Gastroesophageal sphincter (tissue), 4 donors: ENCODE measurements at places on chromosomes 3 and 15.

DNA sequence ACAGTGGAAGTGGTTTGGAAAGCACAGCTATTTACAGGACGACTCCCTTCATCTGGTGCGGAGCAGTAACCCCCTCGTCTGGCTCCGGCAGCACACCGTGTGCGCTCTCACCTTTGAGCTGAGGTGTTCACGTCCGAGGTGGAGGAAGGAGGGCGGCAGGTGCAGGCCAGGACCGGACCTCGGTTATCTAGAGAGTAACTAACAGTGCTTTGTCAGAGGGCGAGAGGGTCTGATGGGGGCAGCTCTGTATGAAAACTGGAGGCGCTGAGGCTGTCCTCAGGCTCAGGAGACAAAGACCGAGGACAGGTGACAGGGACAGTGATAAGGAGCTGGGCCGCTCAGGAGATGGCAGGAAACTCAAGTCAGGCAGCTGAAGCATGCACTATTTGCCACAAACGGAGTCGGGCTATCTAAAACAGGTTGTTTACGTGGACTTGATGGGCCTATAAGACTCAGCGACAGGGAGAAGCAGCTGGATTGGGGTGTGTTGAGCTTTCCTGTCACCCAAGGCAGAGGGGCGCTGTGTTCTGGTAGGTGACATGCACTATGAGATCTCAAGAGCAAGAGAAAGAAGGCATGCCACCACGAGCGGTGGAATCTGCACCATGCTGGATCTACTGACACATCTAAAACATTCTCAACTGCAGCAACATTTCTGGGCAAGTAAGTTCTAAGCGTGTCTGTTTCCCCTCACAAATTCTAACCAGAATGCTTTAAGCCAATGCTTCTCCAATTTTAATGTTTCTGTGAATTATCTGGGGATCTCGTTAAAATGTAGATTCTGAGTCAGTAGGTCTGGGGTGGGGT is 155.2 kb downstream of the XXYLT1 start:
- no peaks in the 10 kb centered on the region for H3K27me3 ChIP-seq
- no peak overlapping the region for H3K27ac ChIP-seq
- no peaks in the 10 kb centered on the region for H3K4me1 ChIP-seq
- no peak for ATAC-seq

DNA sequence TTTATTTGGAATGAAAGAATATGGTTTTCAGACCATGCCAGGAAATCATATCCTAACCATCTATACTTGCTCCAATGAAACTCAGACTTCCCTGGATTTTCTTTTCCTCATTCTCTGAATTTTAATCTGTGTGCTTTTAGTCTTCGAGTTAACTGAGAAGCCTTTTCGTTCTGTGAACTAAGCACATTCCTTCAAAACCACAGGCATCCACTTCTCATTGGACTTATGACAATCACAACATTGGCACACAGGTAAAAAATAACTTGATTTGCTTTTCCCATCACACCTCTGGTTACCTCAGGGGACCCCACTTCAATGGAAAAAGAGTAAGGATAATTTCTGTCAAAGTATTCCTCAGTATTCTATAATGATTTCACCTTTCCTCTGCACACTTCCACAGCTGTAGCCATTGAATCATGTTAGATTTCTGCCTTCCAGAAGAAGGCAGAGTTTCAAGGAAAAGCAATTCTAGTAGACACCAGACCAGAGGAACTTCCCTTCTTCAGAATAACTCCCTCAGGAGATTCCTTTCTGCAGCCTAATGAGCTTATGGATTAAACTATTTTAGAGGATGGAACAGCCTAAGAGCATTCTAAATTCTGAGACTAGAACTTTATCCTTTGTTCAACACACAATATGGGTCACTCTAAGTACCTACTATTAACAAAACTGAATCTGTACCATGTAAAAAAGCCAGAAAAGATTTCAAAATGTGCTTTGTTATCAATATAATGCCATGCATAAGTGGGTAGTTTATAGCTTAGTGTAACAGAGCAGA is 15.9 kb downstream of the COMMD2 start:
- H3K4me1 ChIP-seq: no peaks in the 10 kb centered on the region
- H3K4me3 ChIP-seq: no peak overlapping the region
- H3K27me3 ChIP-seq: no peaks in the 10 kb centered on the region
- H3K36me3 ChIP-seq: no peaks in the 10 kb centered on the region
- no peak for ATAC-seq
- no peak overlapping the region for H3K27ac ChIP-seq

- peak within 1 kb of the TSS; percentile 85 for H3K27ac ChIP-seq
- peaks cover 14% of the 10 kb centered on the region for H3K4me1 ChIP-seq
- H3K27me3 ChIP-seq: no peaks in the 10 kb centered on the region
- H3K4me3 ChIP-seq: peak within 1 kb of the TSS; percentile 63
- peak; percentile 72 for ATAC-seq
These were observed at the start of gene CCDC80 for GRCh38 chr3:112640930-112641801. Gene CCDC80 (minus strand): TSS chr3:112641143. CDS start chr3:112639905, 1,238 bp downstream.

GRCh38 chr3:155658671-155659261 is 86.1 kb downstream of the PLCH1 start:
- H3K27ac ChIP-seq: no peak overlapping the region
- H3K4me1 ChIP-seq: no peaks in the 10 kb centered on the region
- no peaks in the 10 kb centered on the region for H3K27me3 ChIP-seq
- no peak overlapping the region for H3K4me3 ChIP-seq
- H3K36me3 ChIP-seq: no peaks in the 10 kb centered on the region

DNA sequence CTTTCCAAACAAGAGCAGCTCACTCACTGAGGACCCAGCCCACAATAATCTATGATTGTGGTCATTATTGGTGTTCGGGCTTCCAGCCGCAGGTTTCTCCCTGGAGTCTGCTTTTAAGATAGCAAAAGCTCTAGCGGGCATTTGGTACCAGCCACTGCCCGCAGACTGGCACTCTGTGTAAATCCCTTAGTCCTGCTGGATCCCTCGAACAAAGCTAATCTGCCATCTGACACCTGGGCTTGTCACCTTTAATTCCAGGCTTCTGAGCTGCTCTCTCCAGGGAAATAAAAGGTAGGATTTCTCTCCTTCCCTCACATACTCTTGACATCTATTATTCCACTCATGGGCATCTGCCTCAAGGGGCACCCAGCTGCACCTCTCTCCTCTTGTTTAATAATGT is 158.7 kb downstream of the PDCD6IP start:
- H3K27me3 ChIP-seq: no peaks in the 10 kb centered on the region
- no peaks in the 10 kb centered on the region for H3K4me1 ChIP-seq
- no peaks in the 10 kb centered on the region for H3K36me3 ChIP-seq
- no peak overlapping the region for H3K27ac ChIP-seq
- ATAC-seq: no peak

- H3K36me3 ChIP-seq: peaks cover 16% of the 10 kb centered on the region
- peaks cover 9% of the 10 kb centered on the region for H3K4me1 ChIP-seq
- peak overlapping the region; percentile 83 for H3K27ac ChIP-seq
- no peaks in the 10 kb centered on the region for H3K27me3 ChIP-seq
These were observed 31.5 kb upstream of the RPS17 start for GRCh38 chr15:82571722-82572222.

DNA sequence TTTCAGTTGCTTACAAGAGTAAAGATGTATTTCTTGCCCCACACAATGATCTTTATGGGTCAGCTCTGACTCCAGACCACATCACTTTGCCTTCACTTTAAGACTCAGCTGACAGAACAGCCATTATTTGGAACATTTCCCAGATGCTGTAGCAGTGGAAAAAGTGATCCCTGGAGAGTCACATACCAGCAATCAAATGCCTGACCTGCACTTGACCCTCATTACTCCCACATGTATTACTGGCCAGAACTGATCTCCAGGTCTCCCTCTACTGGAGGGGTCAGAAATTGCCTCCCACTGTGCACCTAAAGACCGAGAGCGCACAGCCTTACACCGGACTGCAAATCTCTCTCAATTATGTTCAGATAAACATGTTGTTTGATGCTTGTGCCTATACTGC is 88.6 kb upstream of the ZNF385D start:
- no peaks in the 10 kb centered on the region for H3K36me3 ChIP-seq
- no peaks in the 10 kb centered on the region for H3K27me3 ChIP-seq
- no peak overlapping the region for H3K27ac ChIP-seq
- no peaks in the 10 kb centered on the region for H3K4me1 ChIP-seq

GRCh38 chr3:151196434-151196833 is 6.6 kb downstream of the GPR171 start:
- no peaks in the 10 kb centered on the region for H3K36me3 ChIP-seq
- H3K4me3 ChIP-seq: no peak overlapping the region
- ATAC-seq: no peak
- no peak overlapping the region for H3K27ac ChIP-seq

GRCh38 chr3:62187022-62187431 is 186.3 kb downstream of the FEZF2 start:
- peaks cover 11% of the 10 kb centered on the region for H3K36me3 ChIP-seq
- H3K27ac ChIP-seq: no peak overlapping the region
- no peak overlapping the region for H3K4me3 ChIP-seq
- peak; percentile 24 for ATAC-seq
- peaks cover 19% of the 10 kb centered on the region for H3K4me1 ChIP-seq

- ATAC-seq: no peak
- no peaks in the 10 kb centered on the region for H3K27me3 ChIP-seq
- H3K36me3 ChIP-seq: no peaks in the 10 kb centered on the region
- no peak overlapping the region for H3K4me3 ChIP-seq
- no peak overlapping the region for H3K27ac ChIP-seq
- H3K4me1 ChIP-seq: no peaks in the 10 kb centered on the region
These were observed 737.7 kb upstream of the ALCAM start for GRCh38 chr3:104629038-104629437.

DNA sequence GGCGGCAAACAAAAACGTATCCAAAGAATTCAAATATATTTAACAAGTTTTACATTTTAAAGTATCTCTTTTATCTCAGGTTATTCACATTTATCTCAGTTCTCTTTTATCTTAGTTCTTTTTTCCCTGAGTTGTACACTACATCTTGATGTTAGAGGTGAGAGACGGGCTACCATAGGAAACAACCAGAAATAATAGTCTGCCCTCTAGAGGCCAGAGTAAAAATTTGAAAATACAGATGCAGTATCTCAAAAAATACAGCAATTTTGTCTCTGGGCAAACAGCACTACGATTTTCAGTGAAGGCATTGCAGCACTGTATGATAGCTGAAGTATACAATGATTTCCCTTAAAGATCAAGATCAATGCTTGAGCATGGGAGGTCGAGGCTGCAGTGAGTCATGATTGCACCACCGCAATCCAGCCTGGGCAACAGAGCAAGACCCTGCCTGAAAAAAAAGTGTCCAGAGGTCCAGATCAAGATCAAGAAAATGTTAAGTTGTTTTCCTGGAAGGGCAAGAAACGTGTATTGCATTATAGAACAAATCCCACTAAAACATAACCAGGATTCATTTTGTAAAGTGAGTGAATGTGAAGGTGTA is 82.6 kb upstream of the ATP11B start:
- peaks cover 9% of the 10 kb centered on the region for H3K27me3 ChIP-seq
- no peak overlapping the region for H3K27ac ChIP-seq
- no peak overlapping the region for H3K4me3 ChIP-seq
- H3K4me1 ChIP-seq: no peaks in the 10 kb centered on the region

- no peak overlapping the region for H3K27ac ChIP-seq
- no peak overlapping the region for H3K4me3 ChIP-seq
- H3K4me1 ChIP-seq: no peaks in the 10 kb centered on the region
- peaks cover 58% of the 10 kb centered on the region for H3K27me3 ChIP-seq
- no peaks in the 10 kb centered on the region for H3K36me3 ChIP-seq
- ATAC-seq: no peak
These were observed 117.3 kb upstream of the PRR20G start for GRCh38 chr3:127405010-127405598.

- no peaks in the 10 kb centered on the region for H3K4me1 ChIP-seq
- no peaks in the 10 kb centered on the region for H3K36me3 ChIP-seq
- H3K27me3 ChIP-seq: no peaks in the 10 kb centered on the region
These were observed 84.9 kb downstream of the NECTIN3 start for GRCh38 chr3:111156517-111156916.

DNA sequence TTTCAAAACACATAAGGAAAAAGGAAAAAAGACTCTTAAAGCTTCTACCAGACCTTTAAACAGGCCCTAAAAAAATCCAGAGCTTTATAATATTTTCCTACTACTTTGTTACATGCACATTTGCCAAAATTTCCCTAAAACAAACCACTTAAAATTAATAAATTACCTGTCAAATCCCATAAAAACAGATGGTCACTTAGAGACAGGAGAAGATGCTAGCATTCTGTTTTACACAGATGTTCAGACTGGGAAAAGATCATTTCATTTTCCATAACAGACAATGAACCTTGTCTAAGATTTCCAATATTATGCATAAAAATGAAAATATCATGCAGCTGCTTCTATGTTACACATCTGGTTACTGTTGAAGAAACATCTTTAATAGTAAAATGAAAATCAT is 66.6 kb downstream of the SUCLG2 start:
- H3K27me3 ChIP-seq: no peaks in the 10 kb centered on the region
- no peak overlapping the region for H3K27ac ChIP-seq
- no peak overlapping the region for H3K4me3 ChIP-seq
- H3K36me3 ChIP-seq: no peaks in the 10 kb centered on the region

DNA sequence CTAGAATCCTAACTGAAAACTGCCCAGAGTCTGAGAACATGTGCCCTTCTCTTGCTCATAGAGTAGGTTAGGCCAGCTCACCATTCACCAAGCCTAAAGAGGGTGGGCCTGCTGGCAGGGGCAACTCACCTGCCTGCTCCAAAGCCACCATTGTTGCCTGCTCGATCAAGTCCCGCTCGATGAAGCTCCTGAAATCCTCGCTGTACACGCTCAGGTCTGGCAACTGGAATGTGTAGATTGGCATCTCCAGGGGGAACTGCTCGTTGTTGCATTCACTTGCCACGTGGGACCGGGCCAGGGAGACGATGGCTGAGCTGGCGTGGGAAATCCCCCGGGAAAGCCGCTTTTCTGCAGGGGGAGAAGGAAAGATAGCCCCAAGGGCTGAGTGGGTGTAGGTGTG is 232.2 kb downstream of the KLF13 start:
- no peak for ATAC-seq
- H3K4me3 ChIP-seq: no peak overlapping the region
- peaks cover 26% of the 10 kb centered on the region for H3K36me3 ChIP-seq
- no peaks in the 10 kb centered on the region for H3K27me3 ChIP-seq
- peaks cover 3% of the 10 kb centered on the region for H3K4me1 ChIP-seq
